NCI-H446 (cell line): ENCODE measurements at places on chromosomes 16 and 17.

DNA sequence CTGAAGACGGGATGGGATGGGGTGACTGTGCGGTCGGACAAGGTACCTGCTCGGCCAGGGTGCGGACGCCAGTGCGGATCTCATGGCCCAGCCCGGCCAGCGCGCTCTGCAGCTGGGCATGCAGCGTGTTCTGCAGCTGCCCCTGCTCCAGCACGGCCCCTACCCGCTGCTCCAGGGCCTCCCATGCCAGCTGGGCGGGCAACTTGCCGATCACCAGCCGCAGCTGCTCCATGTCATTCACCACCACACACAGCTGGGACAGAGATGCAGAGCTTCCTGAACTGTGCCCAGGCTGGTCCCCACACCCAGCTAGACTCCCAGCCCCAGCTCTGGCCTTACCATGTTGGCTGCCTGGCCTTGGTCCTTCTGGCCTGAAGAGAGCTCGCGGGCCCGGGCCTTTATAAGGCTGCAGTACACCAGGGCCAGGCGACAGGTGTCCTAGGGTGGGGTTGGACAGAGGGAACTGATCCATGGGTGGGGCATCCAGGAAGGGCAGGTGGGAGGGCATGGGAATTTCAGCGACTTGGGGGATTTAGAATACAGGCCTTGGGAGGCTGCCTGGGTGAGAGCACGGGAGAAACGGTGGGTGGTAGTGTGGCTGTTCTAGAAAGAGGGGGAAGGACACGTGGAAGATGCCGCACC, 9.8 kb downstream of the UNC13D start:
- no peak for DNase-seq

GRCh38 chr17:51230306-51230705, 29.5 kb downstream of the MBTD1 start:
- no peak for DNase-seq

DNA sequence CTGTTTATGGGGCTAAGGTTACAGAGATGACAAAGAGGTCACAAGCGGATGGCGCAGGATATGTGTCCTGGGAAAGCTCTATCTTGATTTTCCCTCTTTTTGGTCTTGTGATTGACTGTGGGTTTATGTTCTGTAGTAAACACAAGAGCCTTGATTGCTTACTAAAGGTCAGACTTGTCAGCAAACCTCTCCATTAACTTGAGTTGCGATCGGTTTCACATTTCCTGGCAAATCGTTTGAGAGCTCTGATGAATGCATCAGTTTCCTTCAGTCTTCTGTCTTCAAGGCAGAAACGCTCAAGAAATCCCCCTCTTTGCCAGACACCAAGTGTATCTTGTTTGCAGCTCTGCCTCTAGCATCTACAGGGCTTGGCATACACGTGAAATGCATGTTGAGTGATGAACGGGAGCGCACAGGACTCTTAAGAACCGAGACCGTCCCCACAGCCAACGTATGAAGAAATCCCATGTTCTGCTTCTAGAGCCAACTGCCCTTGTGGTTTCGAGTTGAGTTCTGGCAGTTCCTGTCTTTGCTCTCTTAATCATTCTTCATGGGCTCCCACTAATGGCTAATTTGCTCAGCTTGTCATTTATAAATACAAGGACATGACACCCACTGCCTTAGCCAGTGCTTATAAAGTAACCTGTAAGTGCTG, 143.3 kb downstream of the PITPNC1 start:
- DNase-seq = no peak

- DNase-seq = peak; percentile 96
Observed at GRCh38 chr17:55238179-55238930, 26.4 kb upstream of the HLF start.

GRCh38 chr17:10069301-10069700, 129.1 kb downstream of the GAS7 start:
- no peak for DNase-seq

DNA sequence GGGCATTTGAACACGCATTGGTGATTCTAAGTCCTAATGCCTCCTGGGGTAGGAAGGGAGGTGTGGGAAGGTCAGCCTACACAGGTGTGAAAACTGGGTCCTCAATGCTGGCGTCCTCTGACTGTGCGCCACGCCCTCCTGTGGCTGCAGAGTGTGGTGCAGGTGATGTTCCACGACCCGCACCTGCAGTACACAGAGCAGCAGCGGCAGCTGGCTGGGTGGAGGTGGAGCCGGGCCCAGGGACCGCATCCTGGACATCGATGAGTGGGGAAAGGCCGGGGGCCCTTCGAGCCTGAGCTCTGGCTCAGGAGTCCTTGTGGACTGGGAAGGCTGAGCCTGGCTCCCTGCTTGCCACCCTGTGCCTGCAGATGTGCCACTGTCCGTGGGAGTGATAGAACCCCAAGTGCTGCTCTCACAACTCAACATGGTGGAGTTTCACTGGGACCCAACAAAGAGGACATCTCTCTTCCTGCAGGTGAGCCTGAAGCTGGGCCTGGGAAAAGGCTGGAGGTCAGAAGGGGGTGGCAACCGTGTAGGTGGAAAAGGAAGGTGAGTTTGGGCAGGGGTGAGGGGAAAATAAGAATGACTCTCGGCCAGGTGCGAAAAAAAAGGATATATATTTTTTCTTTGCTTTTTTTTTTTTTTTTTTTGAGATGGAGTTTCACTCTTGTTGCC, 14.0 kb upstream of the STAC2 start:
- no peak for DNase-seq

GRCh38 chr16:85575920-85576319, 37.2 kb upstream of the GSE1 start:
- DNase-seq = no peak

GRCh38 chr17:74852237-74853047, 7.2 kb downstream of the GRIN2C start:
- DNase-seq = no peak

DNA sequence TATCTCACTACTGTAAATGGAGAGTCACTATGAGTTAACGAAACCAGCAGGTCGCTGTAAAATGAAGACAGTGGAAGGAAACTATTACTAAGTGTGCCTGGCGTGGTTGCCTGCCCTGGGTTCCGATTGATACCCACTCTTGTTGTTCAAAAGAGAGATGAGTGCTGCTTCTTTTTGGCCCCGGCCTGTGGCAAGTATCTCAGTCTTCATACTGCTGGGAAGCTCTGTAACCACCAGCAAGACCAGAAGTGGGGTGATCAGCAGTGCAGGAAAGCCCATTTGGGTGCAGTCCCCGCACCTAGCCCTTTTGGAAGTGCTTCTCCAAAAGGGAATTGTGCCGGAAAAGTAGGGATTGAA, 104.5 kb downstream of the SNX29 start:
- DNase-seq = no peak

DNA sequence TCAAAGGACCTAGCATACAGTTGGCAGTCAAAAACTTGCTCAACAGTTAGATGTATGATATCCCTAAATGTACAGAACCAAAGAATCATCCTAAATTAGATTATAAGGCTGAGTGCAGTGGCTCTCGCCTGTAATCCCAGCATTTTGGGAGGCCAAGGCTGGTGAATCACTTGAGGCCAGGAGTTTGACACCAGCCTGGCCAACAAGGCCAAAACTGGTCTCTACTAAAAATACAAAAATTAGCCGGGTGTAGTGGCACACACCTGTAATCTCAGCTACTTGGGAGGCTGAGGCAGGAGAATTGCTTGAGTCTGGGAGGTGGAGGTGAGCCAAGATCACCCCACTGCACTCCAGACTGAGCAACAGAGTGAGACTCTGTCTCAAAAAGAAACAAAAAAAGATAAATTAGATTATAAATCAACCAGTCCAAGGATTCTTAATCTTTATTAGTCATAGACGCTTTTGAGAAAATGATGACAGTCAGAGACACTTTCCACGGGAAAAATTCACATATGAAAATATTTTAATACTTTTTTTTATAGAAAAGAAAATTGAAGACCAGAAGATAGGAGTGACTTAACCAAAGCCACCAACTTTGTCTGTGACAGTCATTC, 77.6 kb downstream of the MMD start:
- DNase-seq = no peak

DNA sequence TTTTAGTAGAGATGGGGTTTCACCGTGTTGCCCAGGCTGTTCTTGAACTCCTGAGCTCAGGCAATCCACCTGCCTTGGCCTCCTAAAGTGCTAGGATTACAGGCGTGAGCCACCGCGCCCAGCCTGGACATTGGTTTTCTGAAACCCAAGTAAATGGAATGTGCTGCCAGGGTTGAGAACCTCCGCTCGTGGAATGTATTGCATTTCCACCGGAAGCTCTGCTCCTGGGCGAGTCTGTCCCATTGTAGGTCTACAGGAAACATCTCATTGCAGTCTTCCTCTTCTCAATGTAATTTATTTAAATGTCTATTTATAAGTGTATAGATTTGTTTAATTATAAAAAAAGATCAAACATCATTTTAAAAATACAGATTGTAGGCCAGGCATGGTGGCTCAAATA, 57.4 kb upstream of the HAPSTR1 start:
- DNase-seq = no peak
